ENCODE measurements at places on chromosomes 7 and 10. TPM values are rescaled to one million over a fixed set of nuclear protein-coding genes. Genes with fewer than 3 reads are reported as not detected.

DNA sequence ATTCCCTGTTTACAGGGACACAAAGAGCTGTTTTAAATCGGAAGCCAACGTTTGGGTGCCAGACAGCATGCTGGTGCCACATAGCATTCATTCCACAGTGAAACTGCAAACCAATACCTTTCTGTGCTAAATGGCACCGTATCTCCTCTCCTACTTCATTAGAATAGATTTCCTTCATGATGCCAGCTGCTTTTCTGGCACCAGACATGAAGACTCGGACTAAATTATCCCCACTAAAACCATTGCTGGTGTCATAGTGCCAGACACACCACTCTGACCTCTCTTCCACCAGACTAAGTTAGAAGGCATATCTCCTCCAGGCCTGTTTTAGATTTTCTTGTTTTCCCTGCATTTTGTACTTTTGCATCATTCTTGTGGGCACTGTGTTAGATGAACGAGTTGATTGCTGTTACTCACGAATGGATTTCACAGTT is 155.1 kb downstream of the ETV1 start:
- no peak for DNase-seq

DNA sequence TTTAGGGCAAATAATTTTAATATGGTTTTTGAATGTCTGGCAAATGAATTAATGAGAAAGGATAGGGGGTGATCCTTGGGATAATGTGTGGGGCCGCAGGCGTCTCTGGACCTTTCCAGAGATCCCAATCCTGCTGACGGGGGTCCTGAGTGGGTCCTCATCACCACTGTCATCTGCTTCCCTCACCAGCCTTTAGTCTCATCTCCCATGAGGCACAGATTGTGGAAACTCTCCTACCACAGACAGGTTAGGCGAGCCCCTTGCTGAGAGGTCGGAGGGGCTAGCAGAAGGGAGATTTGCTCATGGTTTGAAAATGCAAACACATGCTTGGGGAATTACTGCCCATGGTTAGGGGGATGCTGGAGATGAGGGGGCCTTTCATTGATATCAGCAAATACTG is 484.6 kb downstream of the RPS24 start:
- DNase-seq, result no peak

The MYO3A gene
- total RNA-seq, result 0.35 TPM

GRCh38 chr7:106177738-106178592 is 65.9 kb upstream of the SYPL1 start:
- no peak for DNase-seq

The CCDC7 gene
- total RNA-seq, result 3.5 TPM

GRCh38 chr10:110423650-110424049 is 74.1 kb upstream of the DUSP5 start:
- no peak for DNase-seq

- DNase-seq, result no peak
Observed at GRCh38 chr10:97002670-97003069, 170.6 kb downstream of the LCOR start.

DNA sequence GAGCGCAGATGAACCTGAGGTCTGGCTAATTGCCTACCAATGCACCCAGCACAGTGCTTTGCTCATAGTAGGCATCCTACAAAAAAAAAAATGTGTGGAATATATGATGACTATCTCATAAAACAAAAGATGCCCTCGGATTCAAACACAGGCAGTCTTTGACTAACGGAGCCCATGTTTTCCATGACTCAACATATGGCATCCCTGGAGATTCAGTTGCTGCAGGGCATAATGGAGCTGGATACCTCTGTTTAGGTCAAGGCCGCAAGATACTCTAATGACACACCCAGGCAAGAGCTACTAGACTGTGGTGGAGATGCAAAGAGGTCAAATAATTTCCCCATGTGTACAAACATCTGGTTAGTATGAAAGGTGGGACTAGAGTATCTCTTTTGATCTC is 16.3 kb downstream of the CUBN start:
- no peak for DNase-seq

DNA sequence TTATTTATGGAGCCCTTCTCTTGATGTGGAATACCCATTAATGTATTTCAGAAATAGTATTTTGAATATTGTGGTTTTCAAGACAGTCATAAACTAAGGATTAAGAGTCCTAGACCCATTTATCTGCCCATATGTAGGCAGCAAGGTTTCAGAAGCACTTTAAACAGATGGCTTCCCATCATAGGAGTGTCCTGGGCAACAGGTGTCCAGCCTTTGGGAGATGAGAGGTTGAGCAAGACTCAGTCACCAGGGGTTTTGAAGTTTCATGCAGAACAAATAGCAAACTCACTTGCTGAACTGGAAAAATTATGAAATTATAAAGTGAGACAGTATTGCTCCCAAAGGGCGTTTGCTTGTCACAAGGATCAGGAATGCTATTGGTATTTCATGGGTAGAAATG is 192.9 kb upstream of the CSTF2T start:
- DNase-seq, result no peak

- no peak for DNase-seq
Observed at GRCh38 chr7:25272265-25272664, 44.0 kb upstream of the NPVF start.

DNA sequence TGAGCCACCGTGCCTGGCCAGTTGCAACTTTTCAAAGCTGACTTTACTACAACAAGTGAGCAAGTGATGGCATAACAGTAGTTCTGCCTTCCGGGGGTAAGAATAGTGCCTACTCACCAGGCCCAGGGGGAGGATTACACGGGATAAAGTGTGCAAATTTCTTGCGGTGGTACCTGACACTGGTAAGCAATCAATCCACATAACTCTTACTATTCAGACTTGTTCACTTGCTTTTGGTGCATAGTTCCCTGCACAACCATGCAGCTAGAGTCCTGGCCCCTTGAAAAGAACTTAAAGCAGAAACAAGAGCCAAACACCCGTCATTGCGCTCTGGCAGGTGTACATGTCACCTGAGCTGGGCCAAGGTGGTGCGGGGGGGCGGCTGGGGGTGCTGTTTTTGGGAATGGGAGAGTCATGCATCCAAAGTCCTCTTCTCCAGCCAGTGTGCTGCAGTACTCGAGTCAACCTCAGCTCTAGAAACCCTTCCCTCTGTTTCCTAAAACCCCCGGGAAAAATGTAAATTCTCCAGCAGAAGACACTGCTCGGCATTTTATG is 5.4 kb upstream of the COBL start:
- no peak for DNase-seq

- DNase-seq, result no peak
Observed at GRCh38 chr10:110350812-110351211, 46.1 kb upstream of the SMNDC1 start.

The ADAM12 gene
- total RNA-seq, result 19.4 TPM

DNA sequence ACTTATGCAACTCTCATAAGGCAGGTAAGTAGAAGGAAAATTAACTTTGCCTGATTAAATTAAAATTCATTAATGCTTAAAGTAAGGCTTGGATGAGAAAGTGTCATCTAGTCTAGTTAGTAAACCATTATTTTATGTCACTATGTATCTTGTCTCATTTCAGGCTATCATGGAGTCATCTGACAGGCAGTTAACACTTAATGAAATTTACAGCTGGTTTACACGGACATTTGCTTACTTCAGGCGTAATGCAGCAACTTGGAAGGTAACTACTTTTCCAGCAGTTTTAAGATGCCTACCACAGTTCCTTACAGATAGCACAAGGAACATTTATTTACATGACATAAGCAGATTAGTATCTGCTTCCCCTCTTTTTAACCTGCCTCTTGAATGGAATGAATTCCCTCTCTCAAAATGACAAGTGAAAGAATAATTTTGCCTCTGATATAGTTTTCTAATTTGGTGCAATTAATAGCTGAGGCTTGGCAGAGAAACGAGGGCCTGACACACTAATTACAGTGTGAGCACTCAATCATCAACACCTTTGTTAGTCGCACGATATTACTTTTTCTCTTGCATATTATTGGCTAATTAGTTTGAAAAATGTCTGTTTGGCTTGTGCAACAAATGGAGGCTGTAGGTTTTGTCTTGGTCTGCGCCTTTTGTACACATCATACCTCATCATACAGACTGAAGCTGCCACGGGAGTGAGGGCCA is 245.0 kb downstream of the FOXP2 start:
- no peak for DNase-seq

- DNase-seq, result no peak
Observed at GRCh38 chr10:102163342-102163989, 11.3 kb downstream of the NOLC1 start.

The CCDC126 gene
- total RNA-seq, result 18.7 TPM

DNA sequence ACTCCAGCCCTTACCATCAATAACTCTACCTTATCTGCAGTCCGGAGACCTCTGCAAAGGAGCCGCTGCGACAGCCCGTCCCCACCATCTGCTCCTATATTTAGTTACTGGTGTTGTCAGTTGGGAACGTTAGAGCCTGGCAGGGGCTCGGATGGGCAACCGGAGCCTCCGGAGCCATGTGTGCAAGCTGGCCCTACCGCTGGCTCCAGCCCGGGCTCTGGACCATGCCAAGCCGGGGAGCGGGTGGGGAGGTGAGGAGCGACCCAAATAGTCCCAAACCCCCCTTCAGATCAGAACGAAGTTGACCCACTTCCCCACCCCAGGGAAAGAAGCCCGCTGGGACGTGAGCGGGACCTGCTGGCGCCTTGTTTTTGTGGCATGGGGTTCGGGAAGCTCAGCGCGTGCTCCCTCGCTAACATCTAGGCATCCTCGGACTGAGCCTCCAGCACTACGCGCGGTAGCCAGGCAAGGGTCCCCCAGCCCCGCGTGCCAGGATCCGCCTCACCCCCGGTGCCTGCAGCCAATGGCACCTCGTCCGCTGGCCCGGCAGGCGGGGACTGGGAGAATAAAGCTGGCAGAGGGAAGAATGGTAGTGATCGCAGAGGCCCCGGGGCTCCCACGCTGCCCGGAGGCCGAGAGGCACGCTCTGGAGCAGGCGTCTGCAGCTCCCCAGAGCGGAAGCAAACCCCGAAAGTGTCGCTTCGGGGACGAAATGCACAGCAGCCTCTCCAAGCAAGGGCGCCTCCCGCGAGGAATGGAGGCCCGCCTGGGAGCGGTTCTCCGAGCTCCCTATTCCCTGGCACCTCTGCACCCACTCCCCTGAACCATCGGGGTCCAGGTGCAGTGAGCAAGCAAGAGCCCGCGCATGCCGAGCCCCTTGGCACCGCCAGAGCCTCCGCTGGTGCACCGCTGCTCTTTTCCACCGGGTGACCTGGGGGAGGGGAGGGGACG is 679 bp downstream of the LRRC20 start:
- no peak for DNase-seq

The PNLIPRP1 gene
- not detected for total RNA-seq

The SPDYE1 gene
- not detected for total RNA-seq

DNA sequence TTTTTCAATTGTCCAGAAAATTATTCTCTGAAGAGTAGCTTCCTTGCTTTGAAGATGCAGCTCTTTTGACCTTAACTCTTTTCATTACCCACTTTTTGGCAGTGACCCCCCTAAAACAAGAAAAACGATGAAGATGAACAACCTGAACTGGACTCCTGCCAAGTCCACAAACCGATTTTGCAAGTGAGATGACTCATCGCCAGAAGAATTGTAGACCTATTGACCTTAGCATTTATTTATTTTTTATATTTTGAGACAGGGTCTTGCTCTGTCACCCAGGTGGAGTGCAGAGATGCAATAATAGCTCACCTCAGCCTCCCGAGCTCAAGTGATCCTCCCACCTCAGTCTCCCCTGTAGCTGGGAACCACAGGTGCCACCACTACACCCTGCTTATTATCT is 859.2 kb downstream of the GATA3 start:
- no peak for DNase-seq

DNA sequence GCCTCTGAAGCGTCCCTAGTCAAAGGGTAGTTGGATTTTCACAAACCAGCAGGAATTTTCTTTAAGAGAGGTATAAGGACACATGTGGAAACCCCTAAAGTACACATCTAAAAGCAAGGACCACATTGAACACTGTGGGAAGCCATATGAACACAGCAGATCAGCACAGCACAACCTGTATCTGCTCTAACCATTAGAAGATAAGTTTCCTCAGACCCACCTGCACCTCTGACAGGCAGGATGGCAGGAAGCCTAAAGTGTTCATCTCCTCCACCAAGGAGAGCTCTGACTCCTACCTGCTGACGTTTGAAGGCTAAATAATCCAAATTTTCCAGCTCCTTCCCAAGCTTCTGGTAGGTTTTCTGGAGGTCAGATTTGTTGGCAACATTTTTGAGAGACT is 174.4 kb downstream of the CTNNA3 start:
- no peak for DNase-seq

DNA sequence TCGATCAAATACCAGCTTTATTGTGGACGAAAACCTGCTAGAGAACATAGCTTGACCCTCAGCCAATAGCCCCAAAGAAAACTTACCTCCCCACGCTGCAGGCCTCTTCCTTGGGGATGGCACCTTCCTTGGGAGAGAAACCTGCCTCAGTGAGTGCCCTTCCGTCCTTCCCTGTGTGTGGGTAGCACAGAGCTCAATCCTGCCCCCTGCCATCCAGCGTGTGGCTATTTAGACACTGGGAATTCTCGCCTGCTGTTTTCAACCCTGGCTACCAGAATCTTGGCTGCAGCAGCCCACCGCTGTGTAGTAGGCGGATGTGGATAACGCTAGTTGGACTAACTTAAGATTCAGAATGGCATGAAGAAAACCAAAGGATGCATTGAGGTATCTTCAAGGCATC is 238.2 kb downstream of the TEX36 start:
- no peak for DNase-seq

DNA sequence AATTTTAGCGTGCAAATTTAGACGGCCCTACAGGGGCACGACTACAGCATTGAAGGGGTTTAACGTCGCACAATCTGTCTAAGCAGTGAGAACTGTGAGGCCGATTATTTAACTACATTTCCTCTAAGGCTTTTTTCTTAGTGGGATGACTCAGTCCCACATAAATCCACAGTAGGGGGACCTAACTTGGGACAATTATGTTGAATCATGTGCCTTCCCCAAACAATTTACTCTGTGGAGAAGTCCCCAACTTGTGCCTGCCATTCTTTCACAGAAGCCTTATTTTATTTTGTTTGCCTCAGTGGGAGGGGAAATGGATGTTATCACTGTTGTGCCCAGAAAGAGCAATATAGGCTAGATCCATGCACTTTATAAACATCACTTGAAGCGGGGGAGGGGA is 80.3 kb upstream of the CDCA7L start:
- no peak for DNase-seq

The SPDYE11 gene
- not detected for total RNA-seq

The KLHDC10 gene
- total RNA-seq, result 26.4 TPM

- peak; percentile 12 for DNase-seq
Observed at GRCh38 chr7:119090851-119091250, 866.3 kb downstream of the ANKRD7 start.

All from renal cortical epithelial cell (primary cell).